ENCODE measurements at places on chromosomes 5 and 9. TPM values are rescaled to one million over a fixed set of nuclear protein-coding genes. Genes with fewer than 3 reads are reported as not detected.

DNA sequence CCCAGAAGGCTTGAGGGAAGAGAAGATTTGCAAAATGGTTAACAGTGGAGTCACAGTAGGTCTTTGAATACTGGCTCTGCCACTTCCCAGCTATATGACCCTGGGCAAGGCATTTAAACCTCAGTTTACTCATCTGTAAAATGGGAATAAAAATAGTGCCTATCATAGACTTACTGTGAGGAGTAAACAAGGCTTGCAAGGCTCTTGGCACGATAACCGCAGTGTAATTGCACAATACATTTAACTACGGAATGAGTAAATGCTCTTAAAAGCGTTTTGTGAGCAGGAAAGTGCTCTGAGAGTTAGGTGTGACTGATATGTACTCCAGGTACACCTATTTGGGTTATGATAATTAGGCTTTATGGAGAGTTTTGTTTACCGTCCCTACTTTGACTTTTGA lies 8.4 kb downstream of the SLC36A3 start:
- DNase-seq = no peak

DNA sequence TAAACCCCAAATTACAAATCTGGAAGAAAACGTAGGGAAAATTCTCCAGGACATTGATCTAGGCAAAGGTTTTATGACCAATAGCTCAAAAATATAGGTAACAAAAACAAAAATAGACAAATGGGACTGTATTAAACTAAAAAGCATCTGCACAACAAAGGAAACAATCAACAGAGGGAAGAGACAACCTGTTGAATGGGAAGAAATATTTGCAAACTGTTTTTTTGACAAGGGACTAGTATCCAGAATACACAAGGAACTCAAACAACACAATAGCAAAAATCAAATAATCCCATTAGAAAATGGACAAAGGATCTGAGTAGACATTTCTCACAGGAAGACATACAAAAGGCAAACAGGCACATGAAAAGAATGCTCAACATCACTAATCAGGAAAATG lies 386.3 kb downstream of the ENC1 start:
- no peak for DNase-seq

- DNase-seq = no peak
Observed at GRCh38 chr9:70492319-70492777, 77.9 kb upstream of the KLF9 start.

The NR5A1 gene
- not detected for total RNA-seq

The TMEFF1 gene
- total RNA-seq = 4.2 TPM

DNA sequence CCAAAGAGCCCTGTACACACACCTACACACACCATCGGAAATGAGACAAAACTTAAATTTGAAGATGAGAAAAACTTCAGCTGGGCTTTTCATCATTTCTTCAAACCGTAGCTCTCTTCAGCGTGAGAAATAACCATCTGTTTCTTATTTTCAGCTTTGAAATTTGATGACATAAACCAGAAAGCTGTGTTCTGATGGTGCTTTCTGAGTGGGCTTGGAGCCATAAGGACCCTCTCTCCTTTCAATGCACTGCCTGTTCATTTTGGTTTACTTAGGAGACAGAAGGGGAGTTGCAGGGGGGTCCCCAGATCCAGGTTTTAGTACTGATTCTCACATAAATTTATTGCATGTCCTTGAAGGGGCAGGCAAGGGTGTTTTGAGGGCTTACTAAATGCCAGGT lies 9.5 kb downstream of the FBXO10 start:
- DNase-seq = no peak

Data from Caco-2 (cell line).